ENCODE measurements at places on chromosomes 12 and 14.

GRCh38 chr12:116060764-116061163 lies 216.7 kb downstream of the MED13L start:
- no peak for DNase-seq

DNA sequence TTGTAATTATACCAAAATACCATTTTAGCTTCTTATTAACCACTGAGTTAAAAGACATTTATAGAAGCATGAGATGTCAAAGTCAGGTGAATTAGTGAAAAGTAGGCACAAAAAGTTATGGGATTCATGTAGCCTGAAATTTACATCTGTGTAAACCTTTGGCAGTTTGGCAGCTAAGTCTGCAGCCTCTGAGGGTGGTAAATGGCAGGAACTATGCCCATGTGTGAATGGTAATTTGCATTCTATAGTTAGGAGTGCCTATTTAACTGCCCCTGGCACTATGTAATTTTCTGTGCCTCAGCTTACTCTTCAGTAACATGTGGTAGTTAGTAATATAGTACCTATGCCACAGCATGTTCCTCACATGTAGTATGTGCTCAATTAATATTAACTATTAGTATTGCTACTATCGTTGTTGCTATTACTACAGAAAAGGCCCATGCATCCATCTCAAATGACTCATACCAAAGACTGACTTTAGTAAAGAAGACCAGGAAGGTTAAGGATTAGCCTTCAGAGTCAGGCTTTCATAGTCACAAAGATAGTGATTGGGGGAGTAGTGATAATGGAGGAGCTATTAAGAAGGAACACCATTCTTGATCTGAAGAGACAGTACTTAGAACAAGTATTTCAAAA lies 258.7 kb upstream of the BTG1 start:
- DNase-seq = no peak

DNA sequence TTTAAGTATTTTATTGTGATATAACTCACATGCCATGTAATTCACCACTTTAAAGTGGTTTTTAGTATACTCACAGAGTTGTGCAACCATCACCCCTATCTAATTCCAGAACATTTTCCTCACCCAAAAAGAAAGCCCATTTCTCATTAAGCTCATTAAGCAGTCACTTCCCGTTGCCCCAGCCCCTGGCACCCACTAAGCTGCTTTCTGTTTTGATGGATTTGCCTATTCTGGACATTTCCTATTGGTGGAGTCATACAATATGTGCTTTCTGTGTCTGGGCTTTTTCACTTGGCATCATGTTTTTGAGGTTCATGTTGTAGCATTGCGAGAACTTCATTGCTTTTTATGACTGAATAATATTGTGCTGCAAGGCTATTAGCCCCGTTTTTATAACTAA lies 66.0 kb downstream of the ARL6IP4 start:
- DNase-seq = no peak

DNA sequence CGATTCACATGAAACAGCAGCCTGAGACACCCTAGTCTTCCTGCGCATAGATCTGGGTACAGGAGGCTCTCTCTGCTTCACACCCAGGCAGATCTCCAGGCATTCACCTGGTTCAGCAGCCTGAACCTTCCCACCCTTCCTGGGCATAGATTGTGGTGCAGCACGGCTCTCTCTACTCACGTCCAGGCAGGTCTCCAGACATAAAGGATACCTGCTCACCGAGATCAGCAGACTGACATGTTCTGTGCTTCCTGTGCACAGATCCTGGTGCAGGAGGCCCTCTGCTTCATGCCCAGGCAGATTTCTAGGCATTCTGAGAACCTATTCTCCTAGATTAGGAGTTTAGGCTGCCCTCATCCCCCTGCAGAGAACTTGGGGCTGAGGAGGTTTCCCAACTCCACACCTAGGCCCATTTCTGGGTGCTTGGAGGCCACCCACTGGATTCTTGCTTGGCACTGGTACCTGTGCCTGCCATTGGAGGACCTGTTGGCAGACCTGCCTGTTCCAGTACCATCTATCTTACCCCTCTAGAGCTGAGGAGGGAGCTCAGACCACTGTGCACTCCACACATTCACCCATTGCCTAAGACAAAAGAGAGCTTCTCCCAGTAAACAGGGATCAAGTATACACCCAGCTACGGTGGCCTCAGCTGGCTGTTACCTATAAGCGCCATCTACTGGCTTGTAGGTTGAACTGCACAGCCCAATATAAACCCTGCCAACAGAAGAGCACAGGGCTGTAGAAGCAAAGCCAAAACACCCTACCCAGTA lies 28.0 kb upstream of the GARIN6 start:
- DNase-seq = peak; percentile 5

DNA sequence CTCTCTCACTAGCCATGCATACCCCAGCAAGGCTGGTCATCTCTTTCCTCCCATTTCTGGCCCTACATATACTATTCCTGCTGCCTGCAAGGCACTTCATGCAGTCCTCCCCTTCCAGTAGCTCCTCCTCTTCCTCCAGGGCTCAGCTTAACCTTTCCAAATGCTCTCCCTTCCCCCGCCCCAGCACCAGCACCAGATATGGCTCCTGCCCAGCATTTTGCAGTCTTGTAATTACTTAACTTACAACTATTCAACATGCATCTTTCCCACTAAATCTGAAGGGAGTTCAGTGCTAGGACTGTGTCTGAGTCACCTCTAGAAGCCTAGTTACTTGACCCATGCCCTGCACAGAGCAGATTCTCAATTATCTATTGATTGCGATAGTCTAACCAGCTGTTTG lies 1.8 kb upstream of the FBXO21 start:
- no peak for DNase-seq

GRCh38 chr12:63018273-63018672 lies 83.3 kb upstream of the PPM1H start:
- no peak for DNase-seq

DNA sequence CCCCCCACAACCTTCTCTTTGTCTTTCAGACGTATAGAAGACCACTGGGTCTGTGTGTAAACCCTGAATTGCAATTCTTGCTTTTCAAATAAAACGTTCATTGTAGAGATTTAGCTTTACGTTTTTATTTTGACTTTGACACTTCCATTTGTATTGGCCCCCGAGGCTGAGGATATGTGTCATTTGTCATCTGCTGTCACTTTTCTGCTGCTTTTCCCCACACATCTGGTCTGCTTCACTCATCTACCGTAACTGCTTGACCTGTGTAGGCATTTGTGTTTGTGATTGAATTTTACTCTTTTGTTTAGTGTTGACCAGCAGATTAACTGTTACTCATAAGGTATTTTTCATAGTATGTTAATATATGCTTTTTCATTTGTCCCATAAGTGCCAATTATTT lies 157.2 kb upstream of the SYT10 start:
- no peak for DNase-seq

GRCh38 chr12:54394986-54395385 lies 10.5 kb upstream of the ZNF385A start:
- DNase-seq = no peak

DNA sequence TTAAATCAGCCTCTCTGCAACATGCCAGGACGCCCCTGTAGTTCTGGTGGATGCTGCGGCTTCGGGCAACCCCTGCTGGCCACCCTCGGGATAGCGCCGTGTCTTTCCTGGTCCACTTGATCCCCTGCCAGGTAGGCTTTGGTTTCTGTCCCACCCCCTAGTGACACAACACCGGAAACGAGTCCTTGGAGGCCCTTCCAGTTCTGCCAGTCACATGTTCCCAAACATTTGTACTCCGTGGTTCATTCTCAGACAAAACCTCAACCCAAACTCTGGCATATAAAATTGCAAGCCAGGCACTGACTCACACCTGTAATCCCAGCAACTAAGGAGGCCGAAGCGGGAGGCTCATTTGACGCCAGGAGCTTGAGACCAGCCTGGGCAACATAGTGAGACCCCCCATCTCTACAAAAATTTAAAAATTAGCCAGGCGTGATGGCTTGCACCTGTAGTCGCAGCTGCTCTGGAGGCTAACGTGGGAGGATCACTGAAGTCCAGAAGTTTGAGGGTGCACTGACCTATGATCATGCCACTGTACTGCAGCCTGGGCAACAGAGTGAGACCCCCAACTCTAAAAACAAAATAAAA lies 37.0 kb downstream of the RASAL1 start:
- peak; percentile 77 for DNase-seq

DNA sequence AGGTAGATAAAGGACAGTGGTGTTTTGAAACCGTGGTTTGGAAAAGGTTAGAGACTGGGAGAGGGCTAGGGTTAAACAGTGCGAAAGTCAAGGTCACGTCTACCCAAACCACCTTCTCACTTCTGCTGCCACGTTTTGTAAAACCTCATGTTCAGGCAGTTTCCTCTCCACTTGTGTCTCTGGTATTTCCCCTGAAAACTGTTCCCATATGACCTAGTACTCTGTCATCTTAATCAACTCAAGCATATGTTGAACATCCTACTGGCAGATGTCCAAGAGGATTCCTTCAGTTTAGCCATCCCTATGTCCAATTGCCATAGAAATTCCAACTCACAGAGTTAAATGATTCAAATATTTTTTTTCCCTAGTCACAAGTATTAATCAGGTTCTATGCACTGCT lies 17.4 kb downstream of the CLEC4C start:
- no peak for DNase-seq

DNA sequence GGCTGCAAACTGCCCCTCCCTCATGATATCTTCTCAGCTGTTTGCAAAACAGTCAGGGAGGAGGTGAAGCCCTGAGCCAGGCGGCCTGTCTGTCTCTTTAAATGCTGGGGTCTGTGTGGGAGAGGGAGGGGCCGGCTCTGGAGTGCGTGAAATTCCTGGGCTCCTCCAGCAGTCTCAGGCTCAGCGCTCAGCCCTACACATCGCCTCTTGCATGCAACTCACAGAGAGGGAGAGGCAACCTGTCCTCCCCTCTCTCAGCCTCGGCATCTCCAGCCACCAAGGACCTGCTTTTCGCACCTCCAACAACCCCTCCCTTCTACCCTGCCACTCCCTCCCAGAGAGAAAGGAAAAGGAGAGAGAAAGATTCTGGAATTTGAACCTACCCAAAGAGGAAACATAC lies at the start of gene NRXN3:
TSS of gene NRXN3 (plus strand) at position 171 of the 400 bp plus-strand sequence. CDS start 72,721 bp downstream, outside the sequence.
- DNase-seq = no peak

- DNase-seq = no peak
These were observed 3.6 kb downstream of the SMIM41 start for GRCh38 chr12:52082988-52083637.

GRCh38 chr12:111182382-111182781 lies 186.5 kb downstream of the PHETA1 start:
- DNase-seq = no peak

GRCh38 chr12:124026755-124027745 lies 54.0 kb downstream of the ZNF664 start:
- DNase-seq = no peak

GRCh38 chr12:120453977-120454376 lies 7.7 kb downstream of the GATC start:
- no peak for DNase-seq

GRCh38 chr14:89201645-89202044 lies 215.4 kb downstream of the FOXN3 start:
- DNase-seq = no peak

DNA sequence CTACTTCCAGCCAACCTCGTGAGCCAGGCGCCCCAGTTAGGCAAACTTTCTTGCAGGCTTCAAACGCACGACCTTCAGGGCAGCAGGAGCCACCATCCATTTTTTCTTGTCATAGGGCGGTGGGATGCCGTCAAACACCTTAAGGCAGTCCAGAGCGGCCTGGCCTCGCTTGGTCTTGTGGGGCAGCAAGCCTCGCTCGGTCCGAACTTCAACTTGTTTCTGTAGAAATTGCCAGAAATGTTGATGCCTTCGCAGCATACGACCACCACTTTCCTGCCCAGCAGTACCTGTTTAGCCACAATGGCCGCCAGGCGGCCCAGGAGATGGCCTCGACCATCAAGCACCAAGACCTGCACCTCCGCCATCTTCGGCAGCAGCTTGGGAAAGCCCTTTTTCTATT lies 474.7 kb downstream of the MDGA2 start:
- no peak for DNase-seq

GRCh38 chr14:50113381-50114035 lies 2.9 kb downstream of the VCPKMT start:
- DNase-seq = no peak

DNA sequence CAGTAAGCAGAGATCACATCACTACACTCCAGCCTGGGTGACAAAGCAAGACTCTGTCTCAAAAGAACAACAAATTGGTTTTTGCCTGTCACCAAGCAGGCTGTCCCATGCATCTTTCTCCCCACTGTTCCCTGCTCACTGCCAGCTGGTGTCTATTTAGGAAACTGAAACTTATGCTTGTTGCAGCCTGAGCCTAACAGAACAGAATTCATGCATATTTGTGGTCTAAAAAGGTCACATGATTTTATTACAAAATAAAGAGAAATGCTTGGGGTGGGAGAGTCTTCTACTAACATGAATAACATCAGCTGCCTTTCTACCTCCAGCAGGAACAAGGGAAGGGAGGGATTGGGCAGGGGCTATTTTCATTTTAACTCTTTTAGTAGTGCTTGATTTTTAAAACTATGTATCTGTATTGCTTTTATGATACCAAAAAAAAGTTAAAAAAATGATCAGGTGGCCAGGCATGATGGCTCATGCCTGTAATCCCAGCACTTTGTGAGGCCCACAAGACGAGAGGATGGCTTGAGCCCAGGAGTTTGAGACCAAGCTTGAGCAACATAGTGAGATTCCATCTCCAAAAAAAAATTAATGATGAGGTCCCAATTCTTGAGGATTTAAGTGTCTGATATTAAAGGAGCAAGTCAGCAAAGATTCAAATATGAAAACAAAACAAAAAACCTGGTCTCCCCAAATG lies 923 bp downstream of the STAT2 start:
- DNase-seq = peak; percentile 31

GRCh38 chr14:23861666-23862065 lies 91.9 kb upstream of the DHRS4 start:
- DNase-seq = no peak

GRCh38 chr14:66998013-66998412 lies 191.2 kb upstream of the GARIN2 start:
- no peak for DNase-seq

- no peak for DNase-seq
These were observed 26.5 kb downstream of the WDHD1 start for GRCh38 chr14:55000381-55000780.

- no peak for DNase-seq
These were observed 34.4 kb upstream of the MGAT4C start for GRCh38 chr12:86290615-86291014.
